ENCODE measurements at places on chromosomes 7 and 10.

DNA sequence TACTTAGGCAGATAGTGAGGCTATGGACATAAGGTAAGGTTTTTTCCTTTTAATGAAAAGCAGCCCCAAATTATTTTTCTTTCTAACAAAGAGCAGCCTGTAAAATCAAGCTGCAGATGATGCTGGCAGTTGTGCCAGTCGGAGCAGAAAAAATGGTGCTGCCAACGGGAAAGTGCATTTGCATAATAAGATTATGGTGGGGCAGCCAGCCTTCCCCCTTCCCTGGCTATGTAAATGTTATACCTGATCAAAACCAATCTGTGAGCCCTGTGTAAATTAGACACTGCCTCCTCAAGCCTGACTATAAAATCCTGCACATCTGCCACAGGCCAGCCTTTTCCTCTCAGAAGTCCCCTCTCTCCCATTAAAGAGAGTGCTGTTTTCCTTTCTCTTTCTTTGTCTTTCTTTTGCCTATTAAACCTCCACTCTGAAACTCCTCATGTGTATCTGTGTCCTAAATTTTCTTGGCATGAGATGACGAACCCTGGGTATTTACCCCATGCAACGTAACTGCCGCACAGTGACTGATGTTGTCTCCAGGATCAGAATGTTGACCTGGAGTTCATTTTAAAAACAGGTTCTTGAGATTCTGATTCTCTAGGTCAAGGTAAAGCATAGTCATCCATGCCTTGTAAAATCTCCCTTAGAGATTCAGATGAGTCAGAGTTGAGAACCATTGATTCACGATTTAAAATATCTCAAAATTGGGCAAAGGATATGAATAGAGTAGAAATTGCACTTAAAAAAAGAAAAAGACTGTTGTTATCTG is 167.3 kb upstream of the C1GALT1 start:
- DNase-seq = no peak

DNA sequence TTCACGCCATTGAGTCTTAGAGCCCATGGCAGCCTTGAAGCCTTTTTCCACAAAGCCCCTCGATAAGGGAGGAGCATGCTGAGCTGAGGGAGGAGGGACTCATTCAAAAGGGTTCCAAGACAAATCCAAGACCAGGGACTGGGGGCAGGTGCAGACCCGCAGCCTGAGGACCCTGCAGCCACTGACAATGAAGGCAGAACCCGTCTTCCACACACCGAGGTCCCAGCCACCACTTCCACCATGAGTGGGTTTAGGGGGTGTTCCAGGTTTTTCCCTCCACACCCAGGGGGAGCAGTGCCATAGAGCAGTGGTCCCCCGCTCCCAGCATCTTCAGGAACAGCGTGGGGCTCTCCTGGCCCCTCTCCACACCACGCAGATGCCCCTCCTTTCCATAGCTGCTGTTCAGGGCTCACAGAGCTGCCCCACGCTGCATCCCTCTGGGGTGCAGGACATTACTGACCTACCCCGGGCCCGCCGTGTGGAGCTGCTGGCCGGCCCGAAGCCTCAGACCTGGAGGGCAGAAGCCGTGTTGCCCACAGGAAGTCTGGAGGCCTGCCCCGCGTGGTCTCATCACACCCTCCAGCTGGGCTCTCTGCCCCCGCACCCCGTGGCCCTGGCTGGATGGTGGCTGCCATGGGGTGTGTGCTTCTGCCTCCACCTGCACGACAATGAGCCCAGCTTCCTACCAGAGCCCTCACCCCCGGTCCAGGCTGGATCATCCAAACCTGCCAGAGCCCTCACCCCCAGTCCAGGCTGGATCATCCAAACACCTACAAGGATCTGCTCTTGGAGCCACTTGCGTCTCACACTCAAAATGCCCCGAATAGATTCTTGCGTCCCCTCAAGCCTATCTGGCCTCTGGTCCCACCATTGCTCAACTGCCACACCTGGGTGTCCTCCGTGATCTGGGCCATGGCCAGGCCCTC is 220.0 kb upstream of the TCERG1L start:
- no peak for DNase-seq

DNA sequence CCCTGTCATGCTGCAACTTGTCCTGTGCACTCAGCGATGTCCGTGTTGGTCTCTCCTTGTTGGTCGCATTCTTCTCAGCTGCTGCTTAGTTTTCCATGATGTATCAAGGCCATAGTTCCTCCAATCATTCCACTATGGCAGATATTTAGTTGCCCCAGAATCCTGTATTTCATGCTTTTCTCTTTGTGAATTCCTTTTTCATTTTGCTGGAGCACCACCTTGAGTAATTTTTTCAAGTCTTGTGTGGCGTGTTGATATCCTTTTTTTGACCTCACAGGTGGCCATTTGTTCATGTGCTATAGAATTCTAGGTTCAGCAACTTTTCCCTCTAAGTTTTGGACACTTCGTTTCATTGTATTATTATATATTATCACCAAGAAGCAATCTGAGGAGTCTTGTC is 42.7 kb upstream of the MNX1 start:
- no peak for DNase-seq

DNA sequence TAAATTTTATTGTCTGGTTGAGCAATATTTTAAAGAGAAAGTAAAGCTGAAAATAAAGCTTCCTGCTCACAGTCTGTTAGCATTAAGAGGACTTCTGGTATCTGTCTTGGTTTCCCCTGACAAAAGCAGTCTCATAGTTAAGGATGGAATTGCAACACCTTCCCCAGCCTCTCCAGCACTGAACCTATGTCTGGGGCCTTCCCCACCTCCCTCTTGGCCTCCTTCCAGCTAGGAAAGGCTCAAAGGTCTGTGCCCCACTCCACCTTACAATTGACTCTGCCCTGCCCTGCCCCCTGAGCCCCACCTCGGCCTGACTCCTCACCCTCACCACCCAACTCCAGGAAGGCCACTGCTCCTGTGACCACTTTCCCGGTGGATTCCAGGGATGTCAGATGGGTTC is 33.2 kb downstream of the COL17A1 start:
- no peak for DNase-seq

DNA sequence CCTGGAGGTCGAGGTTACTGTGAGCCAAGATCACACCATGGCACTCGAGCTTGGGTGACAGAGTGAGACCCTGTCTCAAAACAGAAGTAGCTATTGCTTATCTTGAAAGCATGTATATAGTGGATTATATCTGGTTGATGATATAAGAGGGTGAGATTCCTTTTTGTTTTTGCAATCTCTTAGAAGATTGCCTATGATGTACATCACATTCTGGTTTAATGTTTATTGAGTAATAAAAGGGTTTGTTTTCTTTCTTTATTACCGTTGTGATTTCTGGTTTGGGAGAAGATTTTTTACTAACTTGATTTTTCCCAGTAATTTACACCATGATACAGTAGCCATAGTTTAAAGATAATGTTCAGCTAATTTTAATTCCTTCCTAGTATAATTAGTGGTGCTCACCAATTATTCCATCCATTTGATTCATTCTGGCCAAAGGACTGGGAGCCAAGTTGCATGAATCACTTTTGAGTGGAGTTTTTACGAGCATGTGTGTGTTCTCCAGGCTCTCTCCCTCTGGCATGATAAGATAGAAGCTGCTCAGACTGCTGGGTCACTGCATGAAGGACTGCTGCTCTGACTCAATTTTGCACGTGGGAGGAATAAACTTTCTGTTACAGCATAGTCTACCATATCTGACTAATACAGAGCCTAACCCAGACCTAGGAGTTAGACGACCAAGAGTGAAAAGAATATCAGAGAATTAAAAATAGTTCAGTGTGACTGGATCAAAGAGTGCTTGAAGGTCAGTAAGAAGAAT is 13.5 kb upstream of the TSPAN13 start:
- no peak for DNase-seq
